Brain (organoid and tissue), 16 donors: ENCODE measurements at places on chromosomes 12 and 14.

- DNase-seq, result no peak
These were observed 648.9 kb downstream of the VRK1 start for GRCh38 chr14:97446087-97446486.

- DNase-seq, result no peak
These were observed 63.7 kb upstream of the MANSC4 start for GRCh38 chr12:27843714-27844245.

DNA sequence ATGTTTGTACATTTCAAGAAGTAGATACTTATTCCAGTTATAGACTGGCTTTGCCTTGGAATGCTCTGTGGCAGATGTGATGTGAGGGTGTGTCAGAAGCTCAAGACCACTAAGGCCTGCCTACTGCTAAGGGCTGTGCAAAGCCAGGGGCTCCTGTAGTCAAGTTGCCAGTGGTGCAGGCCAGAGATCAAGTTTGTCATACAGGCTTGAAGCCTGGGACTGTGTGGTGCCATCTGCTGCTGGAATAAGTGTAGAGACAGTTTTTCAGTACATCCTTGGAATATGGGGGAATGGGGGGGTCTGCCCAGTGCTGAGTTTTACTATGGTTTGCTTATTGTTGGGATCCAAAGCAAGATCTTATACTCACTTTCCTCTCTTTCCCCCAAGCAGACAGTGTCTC lies 649.9 kb upstream of the FOXG1 start:
- no peak for DNase-seq

GRCh38 chr14:49930720-49931119 lies 37.8 kb downstream of the ARF6 start:
- DNase-seq, result no peak

DNA sequence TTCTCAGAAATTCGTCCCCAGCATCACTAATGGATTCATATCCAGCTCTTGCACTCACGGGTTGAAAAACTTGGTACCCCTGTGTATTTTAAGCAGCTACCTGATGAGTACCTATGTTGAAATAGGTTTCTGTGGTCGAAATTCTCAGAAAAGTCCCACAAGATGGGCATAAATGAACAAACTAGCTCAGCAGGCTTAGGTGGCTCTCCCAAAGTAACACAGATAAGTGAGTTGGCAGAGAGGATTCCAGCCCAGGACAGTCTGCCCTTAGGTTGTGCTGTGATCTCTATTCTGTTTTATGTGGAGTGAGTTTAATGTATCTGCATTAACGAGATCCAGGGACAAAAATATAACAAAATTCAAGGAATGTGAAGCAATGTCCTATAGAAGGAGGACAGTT lies 92.3 kb downstream of the RGS6 start:
- no peak for DNase-seq

- no peak for DNase-seq
These were observed 146.4 kb upstream of the AMIGO2 start for GRCh38 chr12:47226199-47226598.

- DNase-seq, result peak; percentile 61
These were observed 15.8 kb downstream of the CCND2 start for GRCh38 chr12:4289231-4289878.

DNA sequence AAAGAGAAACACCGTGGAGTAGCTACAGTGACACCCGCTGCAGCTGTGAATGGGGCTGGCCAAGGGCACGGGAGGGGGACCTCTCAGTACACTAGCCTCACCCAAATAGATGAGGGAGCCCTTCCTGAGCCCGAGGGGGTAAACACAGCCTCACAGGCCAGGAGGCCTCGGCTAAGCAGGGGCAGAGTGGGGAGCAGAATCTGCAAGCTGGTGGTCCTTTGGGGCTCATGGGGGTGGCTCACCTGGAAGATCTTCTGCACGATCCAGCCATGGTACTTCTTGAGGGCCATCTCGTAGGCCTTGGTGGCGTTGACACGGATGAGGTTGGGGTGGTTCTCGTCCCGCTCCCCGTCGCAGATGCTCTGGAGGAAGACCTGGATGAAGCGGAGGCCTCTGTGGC lies 22.2 kb upstream of the TRPV4 start:
- DNase-seq, result no peak

GRCh38 chr14:55733599-55733998 lies 153.6 kb downstream of the KTN1 start:
- peak; percentile 73 for DNase-seq

DNA sequence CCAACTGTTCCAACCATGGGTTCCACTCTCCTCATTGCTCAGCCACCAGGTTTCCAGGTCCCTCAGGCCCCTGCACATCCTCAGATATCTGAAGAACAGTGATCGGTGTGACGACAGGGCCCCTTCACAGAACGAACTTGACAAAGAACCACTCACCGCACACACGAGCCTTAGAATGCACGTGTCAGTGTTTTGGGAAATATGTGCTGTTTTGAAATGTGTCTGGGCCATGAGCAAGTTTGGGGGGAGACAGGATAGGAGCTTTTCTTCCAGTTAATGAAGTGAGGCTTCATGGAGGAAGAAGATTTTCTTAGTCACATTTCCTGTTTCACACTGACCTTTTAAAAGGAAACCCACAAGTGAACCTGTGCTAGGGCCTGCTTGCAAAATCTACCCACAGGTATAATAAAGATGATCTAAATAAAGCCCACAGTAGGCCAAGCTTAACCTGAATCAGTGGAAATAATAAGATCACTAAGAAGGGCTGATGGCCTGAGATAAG lies 58.6 kb downstream of the ZFP36L1 start:
- DNase-seq, result no peak

DNA sequence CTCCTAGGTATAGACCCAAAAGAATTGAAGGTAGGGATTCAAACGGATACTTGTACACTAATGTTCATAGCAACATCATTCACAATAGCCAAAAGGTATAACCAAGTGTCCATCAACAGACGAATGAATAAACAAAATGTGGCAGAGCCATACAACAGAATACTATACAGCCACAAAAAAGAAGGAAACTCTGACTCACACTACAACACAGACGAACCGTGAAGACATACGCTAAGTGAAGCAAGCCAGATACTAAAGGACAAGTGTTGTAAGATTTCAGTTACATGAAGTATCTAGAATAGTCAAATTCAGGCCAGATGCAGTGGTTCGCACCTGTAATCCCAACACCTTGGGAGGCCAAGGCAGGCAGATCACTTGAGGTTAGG lies 19.1 kb downstream of the CAMKK2 start:
- no peak for DNase-seq

- peak; percentile 74 for DNase-seq
These were observed 151.3 kb downstream of the BTG1 start for GRCh38 chr12:91994208-91994797.

GRCh38 chr12:47910486-47910885 lies 5.7 kb upstream of the VDR start:
- DNase-seq, result no peak

- peak; percentile 49 for DNase-seq
These were observed 38.9 kb downstream of the FOXN3 start for GRCh38 chr14:89378119-89378518.

DNA sequence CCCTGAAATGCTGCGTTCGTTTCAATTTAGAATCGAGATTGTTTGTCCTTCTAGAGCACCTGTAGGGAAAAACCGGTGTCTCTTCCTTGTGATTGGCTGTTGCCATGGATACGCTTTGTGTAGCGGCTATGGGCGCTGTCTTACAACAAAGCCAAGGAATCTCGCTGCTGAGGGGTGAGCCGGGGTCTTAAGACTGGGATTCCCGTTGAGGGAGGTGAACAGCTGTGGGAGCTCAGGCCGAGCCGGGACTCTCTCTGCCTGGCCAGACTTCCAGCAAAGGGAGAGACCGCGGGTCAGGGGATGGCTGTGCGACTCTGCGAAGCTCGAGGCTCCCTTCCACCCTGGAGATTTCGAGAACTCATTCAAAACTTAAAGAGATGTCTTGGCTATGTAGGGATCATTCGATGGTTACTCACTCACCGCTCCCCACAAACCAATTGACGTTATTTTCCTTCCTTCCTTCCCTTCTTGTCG lies at the start of the genes LRRIQ1 and TSPAN19:
TSS of gene LRRIQ1 (plus strand) at position 118 of the 474 bp plus-strand sequence. CDS start 1,826 bp downstream, outside the sequence.
TSS of gene TSPAN19 (minus strand) at position 44 of the 474 bp plus-strand sequence. CDS start 6,331 bp downstream, outside the sequence.
- DNase-seq, result peak; percentile 98

DNA sequence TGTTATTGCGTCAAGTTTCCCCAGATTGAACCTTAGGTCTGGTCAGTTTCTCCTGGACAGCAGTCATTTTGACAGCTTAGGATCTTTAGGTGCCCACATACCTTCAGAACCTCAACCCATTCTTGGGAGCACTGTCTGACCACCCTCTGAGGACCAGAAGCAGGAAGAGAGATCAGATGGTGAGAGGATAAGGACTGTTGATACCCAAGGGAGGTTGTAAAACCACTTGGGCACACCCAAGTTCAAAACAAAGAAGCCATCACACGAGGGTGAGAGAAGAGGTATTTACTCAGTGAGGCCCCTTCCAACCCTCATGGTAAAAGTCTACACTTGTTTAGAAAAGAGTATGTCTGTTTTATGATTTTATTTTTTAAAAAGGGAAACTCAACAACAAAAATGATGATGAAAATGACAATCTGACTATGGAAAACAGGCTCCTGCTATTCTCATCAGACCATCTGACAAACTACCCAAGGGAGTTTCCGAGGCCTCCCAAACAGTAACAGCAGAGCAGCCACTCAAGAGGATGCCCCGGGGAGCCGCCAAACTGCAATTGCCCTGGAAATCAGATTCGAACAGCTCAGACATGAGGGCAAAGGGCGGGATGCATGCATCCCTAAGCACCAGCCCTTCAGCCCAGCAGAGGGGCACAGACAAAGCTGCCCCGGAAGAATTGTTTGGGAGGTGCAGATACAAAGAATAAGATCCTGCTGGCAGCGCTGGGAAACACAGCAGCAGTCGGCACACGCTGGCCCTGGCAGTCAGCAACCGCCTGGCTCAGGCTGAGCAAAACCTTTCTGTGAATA lies 162.6 kb upstream of the PLEKHG7 start:
- peak; percentile 75 for DNase-seq

DNA sequence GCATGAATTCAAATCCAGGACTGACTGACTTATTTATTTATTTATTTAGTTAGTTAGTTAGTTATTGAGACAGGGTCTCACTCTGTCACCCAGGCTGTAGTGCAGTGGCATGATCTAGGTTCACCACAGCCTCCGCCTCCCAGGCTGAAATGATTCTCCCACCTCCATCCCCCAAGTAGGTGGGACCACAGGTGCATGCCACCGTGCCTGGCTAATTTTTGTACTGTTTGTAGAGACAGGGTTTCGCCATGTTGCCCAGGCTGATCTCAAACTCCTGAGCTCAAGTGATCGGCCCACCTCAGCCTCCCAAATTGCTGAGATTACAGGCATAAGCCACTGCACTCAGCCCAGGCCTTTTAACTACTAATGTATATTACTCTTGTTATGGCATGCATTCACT lies 36.0 kb downstream of the BTG1 start:
- DNase-seq, result no peak

DNA sequence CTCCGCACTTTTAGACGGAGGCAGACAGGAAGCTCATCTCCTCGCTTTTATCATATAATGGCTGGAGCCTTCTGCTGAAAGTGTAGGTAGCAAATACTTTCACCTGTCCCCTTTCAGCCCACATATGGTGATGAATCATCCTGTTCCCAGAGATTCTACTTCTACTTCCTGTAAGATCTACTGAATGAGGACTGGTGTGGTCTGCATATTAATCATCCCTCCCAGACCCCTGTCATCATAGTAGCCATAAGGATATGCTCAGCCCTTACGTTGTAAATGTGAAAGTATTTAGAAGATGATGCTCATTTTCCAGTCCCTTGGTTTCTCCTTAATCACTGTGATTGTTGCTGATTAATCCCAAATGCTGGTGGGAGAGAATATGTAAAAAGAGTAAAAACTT lies 268.2 kb upstream of the GRIP1 start:
- peak; percentile 10 for DNase-seq

- DNase-seq, result no peak
These were observed 15.4 kb upstream of the LRP6 start for GRCh38 chr12:12282202-12282601.

DNA sequence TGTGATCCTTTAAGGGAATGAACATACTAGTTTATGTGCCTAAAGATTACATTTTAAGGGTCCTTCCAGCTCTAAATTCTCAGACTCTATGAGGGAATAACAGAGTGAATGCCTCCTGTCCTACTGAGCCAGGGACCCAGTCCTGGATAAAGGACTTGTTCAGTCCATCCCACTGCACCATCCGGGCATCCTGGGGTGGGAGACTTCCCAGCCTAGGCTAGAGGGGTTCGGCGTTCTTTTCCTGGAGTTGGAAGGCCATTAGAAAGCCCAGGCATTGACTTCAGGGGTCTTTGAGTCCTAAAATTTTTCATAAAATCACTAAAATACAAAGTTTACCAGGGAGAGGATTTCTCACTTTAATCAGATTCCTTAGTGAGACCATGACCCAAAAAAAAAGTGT lies 127.9 kb upstream of the FKBP4 start:
- no peak for DNase-seq

DNA sequence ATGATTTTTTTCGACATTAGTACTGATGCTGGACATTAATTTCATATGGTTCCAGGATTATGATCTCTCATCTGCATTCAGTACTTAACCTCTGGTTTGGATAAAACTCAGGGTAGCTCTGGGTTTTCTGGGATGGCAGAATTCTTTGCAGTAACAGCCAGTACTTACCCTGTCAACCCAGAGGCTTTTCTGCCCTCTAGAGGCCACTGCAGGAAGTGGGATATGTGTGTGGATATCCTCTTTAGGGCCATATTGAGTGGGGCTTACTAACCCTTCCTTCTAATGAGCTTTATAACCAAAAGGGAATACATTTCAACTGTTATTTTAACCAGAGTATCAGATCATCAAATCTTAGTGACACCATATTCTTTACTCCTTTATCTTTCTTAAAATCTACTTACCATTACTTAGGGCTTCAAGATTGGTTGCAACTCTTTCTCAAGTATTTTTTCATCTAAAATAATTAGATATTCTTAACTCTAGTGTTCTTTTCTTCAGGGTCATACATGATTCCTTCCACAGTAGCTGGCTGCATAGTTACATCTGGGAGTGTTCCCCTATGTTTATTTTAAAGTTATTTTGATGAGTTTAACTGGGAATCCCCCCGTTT lies 488.0 kb upstream of the STXBP6 start:
- no peak for DNase-seq

DNA sequence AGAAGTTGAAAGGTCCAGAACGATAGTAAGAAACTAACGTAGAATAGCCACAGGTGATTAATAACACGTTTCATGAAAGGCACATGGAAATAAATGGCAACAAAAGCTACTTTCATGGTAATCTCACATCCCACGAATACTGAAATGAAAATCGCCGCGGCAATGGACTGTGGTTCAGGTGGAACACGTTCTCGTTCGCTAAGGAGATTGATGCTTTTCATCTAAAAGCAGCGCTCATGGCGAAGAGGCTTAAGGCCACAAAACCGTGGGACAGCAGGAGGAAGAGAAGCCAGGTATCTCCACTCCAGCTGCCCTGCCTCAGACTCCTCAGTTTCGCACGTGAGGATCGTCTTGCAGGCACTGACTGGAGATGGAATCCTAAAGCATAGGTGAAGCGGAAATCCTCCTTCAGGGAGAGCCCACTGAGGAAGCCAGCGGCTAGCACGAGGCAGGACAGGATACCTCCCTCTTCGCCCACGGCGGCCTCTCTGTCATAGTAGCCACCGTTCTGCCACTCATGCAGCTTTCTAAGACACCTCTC lies 696 bp upstream of the GPHN start:
- DNase-seq, result no peak

- peak; percentile 74 for DNase-seq
These were observed 72.5 kb downstream of the TRAF3 start for GRCh38 chr14:102849526-102850379.
